Activated CD4-positive, alpha-beta T cell treated with anti-CD3 and anti-CD28 coated beads, Interleukin-2, amount 50 U/mL, for 48 hours (primary cell): ENCODE measurements at places on chromosomes 3 and 15.

- DNase-seq = no peak
These were observed 230.1 kb downstream of the CLSTN2 start for GRCh38 chr3:140164922-140165590.

DNA sequence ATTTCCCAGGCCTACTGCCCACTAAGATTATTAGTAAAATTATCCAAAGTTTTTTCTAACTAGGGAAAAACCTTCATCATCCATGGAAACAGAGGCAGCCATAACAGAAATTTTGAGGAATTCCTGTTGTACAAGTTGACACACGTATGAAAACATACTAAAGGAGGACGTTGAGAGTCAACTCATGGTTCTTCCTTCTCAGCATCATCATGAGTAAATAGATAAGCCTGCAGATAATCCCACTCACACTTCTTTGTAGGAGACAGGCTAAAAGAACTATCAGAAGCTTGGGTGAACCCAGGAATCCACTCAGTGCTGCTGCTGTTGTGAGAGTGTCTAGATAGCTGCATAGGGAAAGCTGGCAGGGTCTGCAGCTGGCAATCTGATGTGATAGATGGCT lies 694.8 kb upstream of the NR2F2 start:
- no peak for DNase-seq

DNA sequence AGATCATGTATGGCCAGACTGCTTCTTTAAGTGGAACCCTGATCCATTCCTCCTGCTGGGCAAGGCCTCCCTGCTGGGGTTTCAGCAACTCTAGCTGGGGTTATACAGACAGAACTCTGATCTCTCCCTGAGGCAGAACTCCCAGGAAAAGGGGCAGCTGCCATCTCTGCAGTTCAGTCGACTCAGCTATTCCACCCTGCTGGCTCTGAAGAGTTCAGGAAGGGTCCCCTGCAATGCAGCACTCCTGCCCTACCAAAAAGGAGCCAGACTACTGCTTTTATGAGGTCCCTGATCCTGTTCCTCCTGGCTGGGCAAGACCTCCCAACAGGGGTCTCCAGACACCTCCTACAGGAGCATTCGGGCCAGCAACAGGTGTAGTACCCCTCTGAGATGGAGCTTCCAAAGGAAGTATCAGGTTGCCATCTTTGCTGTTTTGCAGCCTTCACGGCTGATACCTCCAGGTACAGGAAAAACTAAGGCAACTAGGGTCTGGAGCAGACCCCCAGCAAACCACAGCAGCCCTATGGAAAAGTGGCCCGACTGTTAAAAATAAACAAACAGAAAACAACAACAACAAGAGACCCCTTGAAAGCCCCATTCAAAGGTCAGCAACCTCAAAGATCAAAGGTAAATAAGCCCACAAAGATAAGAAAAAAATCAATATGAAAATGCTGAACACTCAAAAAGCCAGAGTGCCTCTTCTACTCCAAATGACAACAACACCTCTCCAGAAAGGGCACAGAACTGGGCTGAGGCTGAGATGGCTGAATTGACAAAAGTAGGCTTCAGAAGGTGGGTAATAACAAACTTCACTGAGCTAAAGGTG lies 14.2 kb upstream of the CP start:
- no peak for DNase-seq

DNA sequence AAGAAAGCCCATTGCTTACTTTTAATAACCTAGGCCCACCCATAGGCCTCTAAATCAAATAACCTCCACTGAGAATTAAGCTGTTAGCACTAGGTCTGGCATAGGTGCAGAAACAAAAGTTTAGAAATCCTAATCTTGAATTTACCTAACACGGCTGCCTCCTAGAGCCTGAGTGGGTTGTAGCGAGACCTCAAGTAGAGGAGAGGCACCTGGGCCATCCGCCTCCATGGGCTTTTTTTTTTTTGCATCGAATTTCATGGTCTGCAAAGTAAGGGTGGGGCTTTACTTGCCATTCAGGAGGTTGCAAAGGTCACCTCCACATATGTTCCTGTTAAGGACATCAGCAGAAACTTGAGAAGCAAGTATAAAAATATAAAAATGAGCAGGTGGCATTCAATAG lies 6.6 kb upstream of the TPM1 start:
- DNase-seq = no peak

GRCh38 chr3:195032106-195032759 lies 238.7 kb downstream of the XXYLT1 start:
- DNase-seq = no peak

- no peak for DNase-seq
These were observed 556.6 kb downstream of the FOXP1 start for GRCh38 chr3:71026634-71027578.

DNA sequence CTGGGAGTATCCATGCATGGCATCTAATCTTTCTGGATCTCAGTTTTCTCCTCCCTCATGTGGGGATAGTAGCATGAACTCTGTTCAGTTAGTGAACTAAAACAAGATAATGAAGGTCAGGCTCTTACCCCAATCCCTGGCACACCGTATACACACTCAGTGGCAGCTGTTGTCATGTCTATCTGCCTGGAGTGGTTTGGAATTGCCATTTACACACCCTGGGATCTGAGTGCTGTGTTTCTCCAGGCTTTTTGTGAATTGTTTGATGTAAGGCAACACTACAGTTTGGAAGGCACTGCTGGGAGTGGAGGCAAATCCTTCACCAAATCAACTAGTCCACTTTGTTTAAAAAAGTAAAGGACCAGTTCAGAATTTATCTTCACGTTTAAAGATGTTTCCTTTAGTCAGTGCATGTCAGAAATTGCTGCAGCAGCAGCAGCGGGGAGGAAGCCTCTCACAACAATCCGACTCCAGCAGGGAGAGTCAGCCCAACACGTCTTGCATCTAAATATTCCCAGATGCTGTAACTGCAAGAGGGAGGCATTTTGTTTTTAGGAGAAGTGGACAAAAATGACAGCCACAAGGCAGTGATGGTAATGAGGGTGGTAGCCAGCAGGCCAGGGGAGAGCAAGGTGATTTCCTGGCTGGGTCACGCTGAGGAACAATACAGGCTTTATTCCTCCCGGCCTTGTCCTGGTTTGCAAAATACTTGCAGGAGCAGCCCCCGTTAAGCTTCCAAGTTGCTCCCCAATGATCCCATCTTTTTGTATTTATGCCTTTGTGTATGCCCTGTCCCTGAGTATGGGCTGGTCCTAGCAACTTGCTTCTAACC lies 128.5 kb upstream of the LRIG1 start:
- DNase-seq = no peak

- no peak for DNase-seq
These were observed 428.3 kb upstream of the ATP11B start for GRCh38 chr3:182364723-182365650.

- DNase-seq = no peak
These were observed 40.3 kb downstream of the USP50 start for GRCh38 chr15:50506121-50506520.

- DNase-seq = no peak
These were observed 29.7 kb upstream of the LIPC start for GRCh38 chr15:58401991-58402649.

- DNase-seq = no peak
These were observed 19.8 kb upstream of the PFN2 start for GRCh38 chr3:149990423-149990948.

- DNase-seq = no peak
These were observed 9.1 kb downstream of the TASOR start for GRCh38 chr3:56673781-56674457.

DNA sequence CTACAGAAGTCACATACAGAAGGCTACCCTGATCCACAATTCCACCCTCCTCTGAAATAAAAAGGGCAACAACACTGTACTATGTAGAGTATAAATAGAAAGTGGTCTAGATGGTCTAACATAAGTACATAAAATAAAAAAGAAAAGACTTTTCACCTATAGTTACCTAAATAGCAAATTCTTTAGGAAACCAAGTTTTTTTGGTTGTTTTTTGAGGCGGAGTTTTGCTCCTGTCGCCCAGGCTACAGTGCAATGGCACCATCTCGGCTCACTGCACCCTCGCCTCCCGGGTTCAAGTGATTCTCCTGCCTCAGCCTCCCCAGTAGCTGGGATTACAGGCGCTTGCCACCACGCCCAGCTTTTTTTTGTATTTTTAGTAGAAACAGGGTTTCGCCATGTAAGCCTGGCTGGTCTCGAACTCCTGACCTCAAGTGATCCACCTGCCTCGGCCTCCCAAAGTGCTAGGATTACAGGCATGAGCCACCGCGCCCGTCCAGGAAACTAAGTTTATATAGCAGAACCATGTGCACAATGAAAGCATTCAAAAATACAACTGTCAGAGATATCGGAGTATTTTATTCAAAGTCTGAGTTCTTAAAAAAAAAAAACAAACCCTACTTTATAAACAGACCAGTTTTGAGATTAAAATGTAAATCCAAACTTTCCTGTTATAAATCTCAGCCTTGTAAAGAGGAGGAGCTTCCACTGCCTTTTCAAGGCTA lies 1.7 kb downstream of the SIN3A start:
- no peak for DNase-seq

DNA sequence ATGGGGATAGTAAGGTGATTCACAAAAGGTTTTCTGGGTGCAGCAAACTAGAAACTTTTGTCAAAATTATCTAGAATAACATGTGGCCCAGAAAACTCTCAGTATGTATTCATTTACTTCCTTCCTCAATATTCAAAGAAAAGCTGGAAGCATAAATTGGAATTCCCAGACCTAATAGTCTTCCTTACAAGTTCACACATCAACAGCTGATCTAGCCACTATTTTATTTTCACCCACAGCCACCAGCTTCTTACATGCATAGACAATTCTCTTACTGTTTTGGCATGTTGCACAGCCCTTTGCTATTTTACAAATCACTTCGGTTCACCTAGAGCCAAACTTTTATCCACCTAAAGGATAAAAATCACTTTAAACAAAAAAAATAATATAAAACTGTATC lies 647.8 kb upstream of the CCDC54 start:
- no peak for DNase-seq

GRCh38 chr3:23856286-23856685 lies 50.5 kb downstream of the UBE2E1 start:
- DNase-seq = no peak

DNA sequence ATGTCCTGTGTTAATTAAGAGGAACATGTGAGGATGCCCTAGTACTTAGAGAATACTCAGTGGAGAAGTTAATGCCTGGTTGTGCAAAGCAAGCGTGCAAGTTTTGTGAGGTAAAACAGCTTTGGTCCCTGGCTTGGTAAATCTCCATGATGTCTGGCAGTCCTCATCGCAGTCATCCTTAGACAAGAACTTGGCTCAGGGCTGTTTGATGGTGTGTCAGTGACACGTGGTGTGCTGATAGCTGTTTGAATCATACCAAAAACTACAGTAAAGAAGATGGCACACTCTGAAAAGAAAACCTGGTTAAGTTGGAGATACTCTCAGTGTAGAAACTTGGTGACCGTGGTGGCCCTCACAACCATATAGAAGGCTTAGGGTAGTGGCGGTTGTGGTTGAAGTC lies 361.7 kb downstream of the FEZF2 start:
- no peak for DNase-seq

- no peak for DNase-seq
These were observed 32.4 kb upstream of the DYNC1LI1 start for GRCh38 chr3:32603064-32603463.
